ENCODE measurements at places on chromosomes 11 and 22.
A peak's percentile ranks its signal among the peaks of the same experiment; 100 is the strongest.

DNA sequence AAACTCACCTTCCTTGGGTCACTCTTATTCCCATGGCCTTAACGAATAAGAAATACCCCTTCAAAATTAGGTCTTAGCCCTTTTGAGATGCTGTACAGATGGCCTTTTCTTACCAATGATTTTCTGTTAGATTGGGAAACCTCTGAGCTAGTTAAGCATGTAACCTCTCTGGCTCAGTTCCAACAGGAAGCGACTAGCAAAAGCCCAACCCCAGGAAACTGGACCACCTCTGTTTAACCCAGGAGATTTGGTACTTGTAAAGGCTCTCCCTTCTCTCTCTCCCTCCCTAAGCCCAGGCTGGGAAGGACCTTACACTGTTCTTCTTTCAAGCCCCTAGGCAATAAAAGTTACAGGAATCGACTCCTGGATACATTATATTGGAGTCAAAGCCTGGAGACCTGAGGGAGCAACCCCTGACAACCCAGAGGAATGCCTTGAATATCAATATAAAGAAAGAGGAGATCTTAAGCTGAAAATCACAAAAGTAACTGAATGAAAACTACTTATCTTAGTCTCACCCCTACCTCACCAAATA is 11.7 kb downstream of the APIP start:
- DNase-seq: no peak

DNA sequence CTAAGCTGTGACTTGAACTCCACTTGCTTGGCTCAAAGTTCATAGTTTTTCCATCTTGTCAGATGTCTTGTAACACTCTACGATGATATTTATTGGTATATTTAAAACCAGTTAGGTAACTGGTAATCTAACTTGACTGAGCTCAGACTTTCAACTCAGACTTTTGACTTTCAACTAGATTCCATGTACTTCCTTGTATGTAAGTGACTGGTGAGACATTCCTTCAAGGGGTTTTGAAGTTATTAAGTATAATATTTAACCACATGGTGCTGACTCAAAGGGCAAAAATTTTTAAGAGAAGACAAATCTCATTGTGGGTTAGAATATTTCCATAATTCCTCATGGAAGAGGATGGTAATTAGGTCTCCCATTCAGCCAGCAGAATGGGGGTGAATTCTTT is 631.3 kb upstream of the ANO5 start:
- DNase-seq: no peak

- peak; percentile 5 for DNase-seq
These were observed 2.3 kb downstream of the CYB5R3 start for GRCh38 chr22:42646569-42647525.

GRCh38 chr11:16356057-16356760 is at the start of gene SOX6:
Gene SOX6, minus strand, starts transcription at chr11:16356546. Its CDS starts 15,298 bp downstream, at chr11:16341248.
- DNase-seq: no peak

DNA sequence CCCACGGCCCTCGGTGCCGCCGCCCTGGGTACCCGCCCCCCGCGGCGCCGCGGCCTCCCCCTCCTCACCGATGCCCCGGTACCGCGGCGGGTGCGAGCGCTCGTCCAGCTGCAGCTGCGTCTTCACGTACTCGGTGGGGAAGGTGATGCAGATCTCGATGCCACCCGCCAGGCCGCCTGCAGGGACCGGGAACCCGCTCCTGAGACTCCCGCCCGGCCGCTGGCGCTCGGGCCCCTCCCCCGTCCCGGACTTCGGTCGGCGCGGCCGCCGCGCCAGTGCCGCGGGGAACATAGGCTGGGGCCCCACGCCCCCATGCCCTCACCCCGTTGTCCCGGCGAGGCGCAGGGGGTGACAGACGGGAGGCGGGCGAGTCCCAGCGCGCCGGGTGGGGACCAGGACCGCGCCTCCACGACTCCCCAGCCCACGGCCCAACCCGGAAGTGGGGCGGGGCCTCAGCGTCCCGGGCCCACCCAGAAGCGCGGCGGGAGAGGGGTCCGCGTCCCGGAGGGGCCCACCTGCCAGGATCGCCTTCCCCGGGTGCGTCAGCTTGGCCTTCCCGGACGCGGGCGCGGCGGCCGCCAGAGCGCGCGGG is 375 bp downstream of the SLC25A1 start:
- DNase-seq: no peak

- no peak for DNase-seq
These were observed 6.2 kb upstream of the KCNE3 start for GRCh38 chr11:74473382-74474173.

- DNase-seq: no peak
These were observed 82.4 kb upstream of the EIF3D start for GRCh38 chr22:36611241-36611976.

DNA sequence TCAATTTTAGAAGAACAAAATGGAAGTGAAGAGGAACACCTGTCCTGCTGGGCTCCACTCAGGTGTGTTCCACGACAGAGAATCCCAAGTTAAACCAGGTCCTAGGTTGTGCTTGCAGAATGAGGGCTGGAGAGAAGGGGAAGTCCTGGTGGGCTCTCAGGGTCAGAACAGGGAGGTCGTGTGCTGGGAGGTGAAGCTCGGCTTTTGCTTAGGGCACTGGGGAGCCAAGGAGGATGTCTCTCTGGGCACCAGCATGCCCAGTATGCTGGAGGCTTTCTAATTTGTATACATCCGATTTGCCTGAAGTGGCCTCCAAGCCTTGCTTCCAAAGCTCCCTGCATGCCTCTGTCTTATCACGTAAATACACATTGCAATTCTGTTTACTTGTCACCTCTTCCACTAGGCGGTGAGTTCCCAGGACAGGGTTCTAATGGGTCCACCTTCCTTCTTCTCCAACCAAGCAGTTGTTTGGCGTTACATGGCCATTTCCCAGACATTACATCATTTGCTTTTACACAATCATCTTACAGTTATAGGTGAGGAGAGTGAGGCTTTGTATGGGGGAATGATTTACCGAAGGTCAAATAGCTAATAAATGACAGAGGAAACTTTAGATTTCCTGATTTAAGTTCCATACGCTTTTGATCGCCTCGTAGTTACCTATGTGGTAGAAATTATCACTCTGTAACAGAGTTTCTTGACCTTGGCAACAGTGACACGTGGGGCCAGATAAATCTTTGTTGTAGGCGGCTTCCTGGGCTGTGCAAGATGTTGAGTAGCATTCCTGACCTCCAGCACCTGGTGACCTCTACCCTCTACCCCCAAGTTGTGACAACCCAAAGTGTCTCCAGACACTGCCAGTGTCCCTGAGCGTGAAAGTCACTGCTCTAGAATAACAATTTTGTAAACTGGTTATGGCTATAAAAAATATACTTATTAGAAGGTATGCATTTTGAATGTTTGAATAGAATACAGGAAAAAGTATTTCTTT is 901.5 kb downstream of the TBC1D22A start:
- DNase-seq: no peak

DNA sequence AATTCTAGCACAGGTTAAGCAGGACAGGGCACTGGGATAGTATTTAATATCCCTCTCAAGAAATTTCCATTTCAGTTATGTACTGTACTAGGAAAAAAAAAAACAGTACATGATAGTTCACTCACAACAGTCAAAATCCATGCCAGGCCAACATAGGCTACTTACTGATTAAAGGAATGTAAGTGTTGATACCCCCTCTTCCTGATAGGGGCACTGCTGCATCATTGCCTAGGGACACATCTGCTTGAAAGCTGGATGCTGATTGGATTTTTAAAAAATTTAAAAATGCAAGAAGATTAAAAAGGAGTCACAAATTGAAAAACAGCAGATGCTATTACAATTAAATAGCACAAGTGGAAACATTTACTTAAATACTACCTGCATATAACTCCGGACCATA is 43.4 kb downstream of the APOL5 start:
- DNase-seq: no peak

DNA sequence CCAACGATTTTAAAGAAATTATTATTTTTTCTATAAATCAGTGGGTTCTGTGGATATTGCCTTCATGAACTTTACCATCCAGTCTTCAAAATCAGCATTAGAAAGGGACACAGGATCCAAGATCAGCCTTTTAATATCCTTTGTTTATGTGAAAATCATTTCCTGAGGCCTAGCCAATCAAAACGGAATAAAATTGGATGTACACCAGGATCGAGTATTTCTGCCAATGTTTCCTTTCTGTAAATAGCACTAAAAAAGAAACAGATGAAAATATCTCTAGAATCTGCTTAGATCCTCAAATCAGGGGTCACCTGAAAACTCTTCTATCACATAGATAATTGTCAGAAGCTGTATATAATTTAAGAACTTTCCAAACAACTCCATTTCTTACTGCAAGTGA is 1598.5 kb downstream of the LRRC4C start:
- no peak for DNase-seq

- no peak for DNase-seq
These were observed 67.7 kb downstream of the CELSR1 start for GRCh38 chr22:46469711-46470110.

GRCh38 chr11:16902182-16902581 is 112.0 kb downstream of the PLEKHA7 start:
- no peak for DNase-seq

- DNase-seq: no peak
These were observed 179.2 kb downstream of the DBX1 start for GRCh38 chr11:19980957-19981669.

DNA sequence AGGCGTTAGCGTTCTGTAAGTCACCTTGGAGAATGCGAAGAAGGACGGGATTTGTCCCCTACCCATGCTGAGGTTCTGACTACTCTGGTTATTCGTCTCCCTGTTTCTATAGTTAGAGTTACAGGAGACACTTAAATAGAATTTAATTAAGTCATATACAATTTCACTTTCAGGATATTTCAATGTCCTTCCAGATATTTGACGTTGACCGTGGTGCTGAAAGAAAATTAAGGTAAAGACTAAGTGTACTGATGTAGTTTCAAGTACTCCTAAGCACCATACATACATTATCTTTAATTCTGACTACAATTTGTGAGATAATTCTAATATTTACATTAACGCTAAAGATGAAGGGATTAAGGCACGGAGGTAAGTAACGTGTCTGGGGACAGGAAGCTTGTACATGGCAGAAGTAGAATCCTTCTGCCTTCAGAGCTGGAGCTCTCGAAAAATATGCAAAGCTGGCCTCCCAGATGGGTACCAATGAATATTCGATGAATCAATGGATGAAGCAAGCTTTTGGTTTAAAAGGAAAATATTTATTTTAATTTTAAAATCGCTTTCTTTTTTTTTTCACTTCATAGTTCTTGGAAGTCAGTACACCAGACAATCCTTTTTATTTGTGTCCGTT is 539 bp upstream of the SLC36A4 start:
- DNase-seq: peak; percentile 85

- DNase-seq: no peak
These were observed 58.2 kb downstream of the SERGEF start for GRCh38 chr11:17954395-17955252.

GRCh38 chr22:47154621-47155081 is 392.2 kb downstream of the TBC1D22A start:
- DNase-seq: no peak

GRCh38 chr11:95516786-95517185 is 272.8 kb downstream of the FAM76B start:
- no peak for DNase-seq

- DNase-seq: no peak
These were observed at the start of gene BID for GRCh38 chr22:17774206-17774925. Gene BID, minus strand, starts transcription at chr22:17774469. Its CDS starts 24,353 bp downstream, at chr22:17750116.

- DNase-seq: no peak
These were observed 3.4 kb downstream of the DEPDC5 start for GRCh38 chr22:31757265-31757664.

DNA sequence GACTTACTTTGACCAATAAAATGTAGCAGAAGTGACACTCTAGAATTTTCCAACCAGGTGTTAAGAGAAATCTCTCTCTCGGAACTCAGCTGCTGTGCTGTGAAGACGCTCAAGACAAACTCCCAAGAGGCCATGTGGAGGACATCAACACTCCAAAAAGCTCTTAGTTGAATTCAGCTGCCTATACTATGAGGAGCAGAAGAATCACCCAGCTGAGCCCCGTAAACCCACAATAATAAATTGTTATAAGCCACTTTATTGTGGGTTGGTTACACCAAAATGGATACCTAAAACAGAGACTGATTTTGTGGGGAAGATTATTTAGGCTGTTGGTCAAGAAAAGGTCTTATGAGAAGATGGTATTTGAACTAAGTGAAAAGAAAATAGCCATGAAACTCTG is 44.1 kb upstream of the FSHB start:
- DNase-seq: no peak

DNA sequence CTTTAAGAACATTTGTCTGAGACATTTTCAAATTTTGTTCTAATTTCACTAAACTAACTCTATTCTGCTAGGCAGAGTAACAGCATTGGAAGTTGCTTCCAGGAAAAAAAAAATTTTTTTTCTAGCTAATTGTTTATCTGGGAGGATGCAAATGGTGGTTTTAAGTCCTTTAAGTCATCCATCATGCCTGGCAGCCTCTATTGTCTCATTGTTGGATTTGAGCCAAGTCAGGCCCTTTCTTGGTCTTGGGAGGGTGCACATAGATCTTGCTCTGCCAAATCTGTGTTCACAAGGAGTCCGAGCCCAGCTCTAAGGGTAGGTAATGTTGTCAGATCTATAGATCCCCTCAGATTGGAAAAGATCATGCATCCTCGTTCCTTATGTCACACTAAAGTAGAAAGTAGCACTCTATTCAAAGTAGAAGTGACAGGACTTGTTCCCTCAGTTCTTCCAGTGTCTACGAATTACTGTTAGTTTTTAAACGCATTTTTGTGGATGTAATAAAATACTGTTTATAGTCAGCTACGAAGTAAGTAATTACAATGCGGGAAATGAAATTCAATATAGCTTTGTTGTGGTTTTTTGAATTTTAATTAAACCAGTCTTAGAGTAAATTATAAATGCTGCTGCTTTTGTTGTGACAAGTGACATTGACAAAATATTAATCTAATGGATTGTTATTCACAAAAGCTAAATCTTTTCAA is 166.0 kb upstream of the RASSF10 start:
- DNase-seq: peak; percentile 94

- DNase-seq: no peak
These were observed 637.5 kb upstream of the FAT3 start for GRCh38 chr11:91587131-91587530.

DNA sequence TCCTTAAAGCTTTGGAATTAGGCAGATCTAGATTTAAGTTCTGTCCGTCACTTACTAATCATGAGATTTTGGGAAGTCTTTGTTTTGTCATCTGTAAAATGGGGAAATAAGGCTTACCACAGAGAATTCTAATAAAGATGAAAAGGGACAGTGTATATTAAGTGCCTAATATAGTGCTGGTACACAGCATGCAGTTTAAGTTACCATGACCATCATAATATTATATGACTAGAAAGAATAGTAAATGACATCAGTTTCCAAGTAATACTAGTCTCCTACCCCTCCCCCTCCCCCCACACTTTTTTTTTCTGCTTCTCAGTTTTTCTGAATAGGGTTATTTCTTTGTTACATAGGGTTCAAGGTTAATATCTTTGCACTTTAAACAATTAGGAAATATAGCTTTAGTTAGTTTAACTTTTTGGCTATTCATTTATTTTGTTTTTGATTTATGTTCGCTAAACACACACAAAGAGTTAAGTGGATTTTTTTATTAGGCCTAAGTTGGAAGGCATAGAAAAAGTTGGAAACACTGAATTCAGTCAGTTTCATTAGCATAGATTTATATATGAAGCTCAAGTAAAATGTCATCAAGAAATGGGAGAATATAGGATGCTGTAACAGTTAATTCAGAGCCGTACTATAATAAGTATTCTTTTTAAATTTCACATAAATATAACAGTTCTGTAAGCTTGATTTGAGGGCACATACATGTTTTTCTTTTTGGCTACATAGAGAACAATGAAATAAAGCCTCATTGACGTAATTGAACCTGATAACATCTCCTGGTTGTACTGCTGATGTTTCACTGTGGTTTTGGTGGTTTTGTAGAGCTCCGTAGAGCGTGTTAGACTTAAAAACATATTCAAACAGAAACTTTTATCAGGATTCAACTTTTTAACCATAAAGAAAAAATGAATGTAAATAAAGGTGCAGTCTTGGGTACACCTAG is 121.2 kb downstream of the PDE3B start:
- DNase-seq: no peak

- no peak for DNase-seq
These were observed 87.3 kb downstream of the WNT11 start for GRCh38 chr11:76119032-76119431.
